Right lobe of liver (tissue), 6 donors: ENCODE measurements at places on chromosomes 3 and 15.

GRCh38 chr15:68620721-68621527 lies 42.1 kb downstream of the CORO2B start:
- peak; percentile 82 for DNase-seq

GRCh38 chr3:151384741-151385174 lies at the start of gene P2RY12:
TSS of gene P2RY12 (minus strand) at chr3:151384753. CDS start at chr3:151338845, 45,908 bp downstream.
- DNase-seq: no peak

GRCh38 chr15:44598892-44599291 lies 61.9 kb downstream of the EIF3J start:
- no peak for DNase-seq

DNA sequence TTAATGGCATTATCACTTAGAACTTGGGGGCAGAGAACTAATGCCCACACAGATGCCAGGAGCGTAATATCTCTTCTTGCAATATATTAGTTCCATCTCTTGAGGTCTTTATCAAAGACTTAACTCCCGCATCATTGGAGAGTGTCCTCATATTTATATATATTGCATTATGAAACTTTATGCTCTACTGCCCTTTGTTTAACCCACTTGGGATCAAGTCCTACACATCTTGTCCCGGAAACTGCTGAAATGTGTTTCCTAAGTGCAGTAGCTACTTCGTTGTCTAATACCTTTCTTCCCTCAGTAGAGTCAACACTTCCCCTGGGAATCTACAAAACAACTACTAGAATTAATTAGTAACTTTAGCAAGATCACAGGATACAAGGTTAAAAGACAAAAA lies 1029.2 kb downstream of the OTOL1 start:
- no peak for DNase-seq
